ENCODE measurements at places on chromosomes 16 and 17.

GRCh38 chr17:68302666-68303065 is 11.4 kb downstream of the ARSG start:
- DNase-seq = no peak

GRCh38 chr17:79654350-79654959 is 43.6 kb upstream of the RBFOX3 start:
- DNase-seq = peak; percentile 14

GRCh38 chr17:78484271-78485246 is 92.6 kb downstream of the DNAH17 start:
- no peak for DNase-seq

DNA sequence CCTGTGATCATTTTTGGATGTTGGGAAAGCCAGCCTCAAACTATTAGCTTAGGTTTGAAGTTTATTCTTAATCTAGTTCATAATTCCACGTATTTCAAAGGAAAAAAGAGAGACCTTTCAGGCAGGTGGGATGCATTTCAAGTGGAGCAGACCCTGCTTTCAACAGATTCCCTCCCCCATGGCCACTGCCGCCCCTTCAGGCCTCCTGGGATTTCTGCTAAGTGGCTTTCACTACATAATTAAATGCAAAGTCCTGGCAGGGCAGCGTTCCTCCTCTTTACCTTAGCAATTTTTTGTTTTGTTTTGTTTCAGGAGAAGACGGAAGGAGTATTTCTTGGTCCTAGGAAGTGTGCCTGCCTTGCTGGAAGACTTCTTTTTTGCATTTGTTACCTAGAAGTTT is 36.6 kb downstream of the MAF start:
- DNase-seq = no peak

- DNase-seq = no peak
Measured at GRCh38 chr17:76501827-76502307, 644 bp upstream of the RHBDF2 start.

- DNase-seq = peak; percentile 84
Measured at GRCh38 chr17:80110927-80111701, 9.7 kb downstream of the GAA start.

- DNase-seq = no peak
Measured at GRCh38 chr16:20829536-20829935, 23.2 kb downstream of the REXO5 start.

- DNase-seq = no peak
Measured at GRCh38 chr17:17628388-17629008, 37.0 kb upstream of the PEMT start.

- no peak for DNase-seq
Measured at GRCh38 chr17:7834542-7834956, 532 bp downstream of the KDM6B start.

DNA sequence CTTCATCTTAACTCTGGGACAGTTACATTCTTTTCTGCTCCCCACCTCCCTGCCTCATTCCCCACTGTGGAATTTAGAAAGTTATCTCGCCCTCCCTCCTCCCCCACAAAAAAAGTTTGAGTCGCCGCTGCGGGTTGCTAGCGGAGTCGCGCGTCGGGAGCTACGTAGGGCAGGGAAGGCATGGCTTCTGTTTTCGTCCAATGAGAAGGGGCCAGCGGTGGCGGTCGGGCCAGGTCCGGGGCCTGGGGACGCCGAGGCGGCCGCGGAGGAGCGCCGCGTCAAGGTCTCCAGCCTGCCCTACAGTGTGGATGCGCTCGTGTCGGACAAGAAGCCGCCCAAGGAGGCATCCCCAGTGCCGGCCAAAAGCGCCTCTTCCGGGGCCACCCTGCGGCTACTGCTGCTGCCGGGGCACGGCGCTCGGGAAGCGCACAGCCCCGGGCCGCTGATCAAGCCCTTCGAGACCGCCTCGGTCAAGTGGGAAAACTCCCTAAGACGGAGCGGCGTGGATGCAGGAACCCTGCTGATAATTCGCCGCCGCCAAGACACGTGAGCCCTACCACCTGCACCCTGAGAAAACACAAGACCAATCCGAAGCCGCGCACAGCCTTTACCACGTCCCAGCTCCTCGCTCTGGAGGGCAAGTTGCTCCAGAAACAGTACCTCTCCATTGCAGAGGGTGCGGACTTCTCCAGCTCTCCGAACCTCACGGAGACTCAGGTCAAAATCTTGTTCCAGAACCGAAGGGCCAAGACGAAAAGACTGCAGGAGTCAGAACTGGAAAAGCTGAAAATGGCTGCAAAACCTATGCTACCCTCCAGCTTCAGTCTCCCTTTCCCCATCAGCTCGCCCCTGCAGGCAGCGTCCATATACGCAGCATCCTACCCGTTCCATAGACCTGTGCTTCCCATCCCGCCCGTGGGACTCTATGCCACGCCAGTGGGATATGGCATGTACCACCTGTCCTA is 8.9 kb downstream of the OR4D1 start:
- peak; percentile 53 for DNase-seq

- DNase-seq = no peak
Measured at GRCh38 chr17:6507535-6507934, 48.8 kb downstream of the PITPNM3 start.

- DNase-seq = no peak
Measured at GRCh38 chr16:27327586-27327915, 13.8 kb downstream of the IL4R start.

GRCh38 chr17:20121359-20122253 is 112.4 kb downstream of the SPECC1 start:
- DNase-seq = peak; percentile 57

DNA sequence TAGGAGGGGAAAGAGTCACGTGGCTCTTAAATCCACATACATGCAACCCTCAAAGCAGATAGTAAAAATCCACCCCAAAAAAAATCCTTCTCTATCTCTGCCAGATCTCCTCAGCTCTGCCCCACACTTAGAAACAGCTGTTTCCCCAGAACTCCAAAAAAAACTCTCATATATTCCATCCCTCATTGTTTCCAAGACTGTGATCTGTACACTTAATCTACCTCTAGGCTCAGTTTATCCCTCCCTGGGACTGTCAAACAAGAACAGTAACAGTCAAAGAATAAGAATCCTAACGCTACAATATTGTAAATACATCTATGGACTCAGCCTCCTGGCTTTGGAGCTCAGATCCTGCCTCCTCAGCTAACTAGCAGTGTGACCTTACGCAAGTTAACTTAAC is 11.6 kb downstream of the CUEDC1 start:
- no peak for DNase-seq

DNA sequence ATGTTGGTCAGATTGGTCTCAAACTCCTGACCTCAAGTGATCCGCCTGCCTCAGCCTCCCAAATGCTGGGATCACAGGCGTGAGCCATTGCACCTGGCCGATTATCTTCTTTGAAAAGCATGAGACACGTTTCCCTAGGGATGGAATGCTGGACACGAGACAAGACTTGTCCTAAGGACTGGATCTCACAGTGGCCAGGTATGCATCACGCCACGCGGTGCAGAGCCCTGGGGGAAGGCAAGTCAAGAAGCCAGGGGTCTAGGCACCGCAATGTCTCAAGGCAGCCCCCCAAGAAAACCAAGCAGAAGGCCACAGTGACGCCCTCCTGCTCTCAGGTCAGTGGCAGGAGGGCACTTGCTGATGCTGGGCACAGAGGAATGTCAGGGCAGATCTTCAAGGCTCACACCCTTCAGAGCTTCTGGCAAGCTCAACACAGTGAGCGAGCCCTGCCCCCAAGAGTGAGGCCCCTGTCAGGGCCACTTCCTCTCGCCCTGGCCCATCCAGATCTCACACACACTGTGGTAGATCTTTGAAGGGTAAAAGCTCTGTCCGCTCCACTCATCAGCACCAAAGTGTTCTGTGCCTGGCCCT is 134.7 kb downstream of the ZNF778 start:
- no peak for DNase-seq

- no peak for DNase-seq
Measured at GRCh38 chr16:14497245-14498082, 132.6 kb downstream of the PARN start.

GRCh38 chr17:9977180-9977575 is 72.1 kb upstream of the RCVRN start:
- DNase-seq = no peak

DNA sequence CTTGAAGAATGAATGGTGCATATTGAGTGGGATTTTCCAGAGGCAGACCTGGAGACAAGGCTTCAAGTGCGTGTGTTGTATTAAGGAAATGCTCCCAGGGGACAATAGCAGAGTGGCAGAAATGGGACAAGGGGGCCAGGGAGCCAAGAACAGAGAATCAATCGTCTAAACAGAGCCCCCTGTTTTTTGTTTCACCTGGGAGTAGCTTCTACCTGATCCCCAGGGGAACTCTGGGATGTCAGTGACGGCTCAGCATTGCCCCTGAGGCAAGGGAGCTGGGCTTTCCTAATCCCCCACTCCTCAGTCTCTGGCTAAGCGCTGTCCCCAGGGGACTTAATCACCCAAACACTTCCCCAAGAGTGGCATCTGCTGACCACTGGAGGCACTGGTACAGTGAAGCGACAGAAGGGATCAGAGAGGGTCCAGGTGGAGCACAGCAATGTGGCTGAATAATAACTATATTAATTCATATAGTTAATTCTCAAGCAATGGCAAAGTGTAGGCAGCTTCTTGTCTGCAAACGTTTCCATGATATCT is 35.7 kb upstream of the C16orf78 start:
- no peak for DNase-seq

DNA sequence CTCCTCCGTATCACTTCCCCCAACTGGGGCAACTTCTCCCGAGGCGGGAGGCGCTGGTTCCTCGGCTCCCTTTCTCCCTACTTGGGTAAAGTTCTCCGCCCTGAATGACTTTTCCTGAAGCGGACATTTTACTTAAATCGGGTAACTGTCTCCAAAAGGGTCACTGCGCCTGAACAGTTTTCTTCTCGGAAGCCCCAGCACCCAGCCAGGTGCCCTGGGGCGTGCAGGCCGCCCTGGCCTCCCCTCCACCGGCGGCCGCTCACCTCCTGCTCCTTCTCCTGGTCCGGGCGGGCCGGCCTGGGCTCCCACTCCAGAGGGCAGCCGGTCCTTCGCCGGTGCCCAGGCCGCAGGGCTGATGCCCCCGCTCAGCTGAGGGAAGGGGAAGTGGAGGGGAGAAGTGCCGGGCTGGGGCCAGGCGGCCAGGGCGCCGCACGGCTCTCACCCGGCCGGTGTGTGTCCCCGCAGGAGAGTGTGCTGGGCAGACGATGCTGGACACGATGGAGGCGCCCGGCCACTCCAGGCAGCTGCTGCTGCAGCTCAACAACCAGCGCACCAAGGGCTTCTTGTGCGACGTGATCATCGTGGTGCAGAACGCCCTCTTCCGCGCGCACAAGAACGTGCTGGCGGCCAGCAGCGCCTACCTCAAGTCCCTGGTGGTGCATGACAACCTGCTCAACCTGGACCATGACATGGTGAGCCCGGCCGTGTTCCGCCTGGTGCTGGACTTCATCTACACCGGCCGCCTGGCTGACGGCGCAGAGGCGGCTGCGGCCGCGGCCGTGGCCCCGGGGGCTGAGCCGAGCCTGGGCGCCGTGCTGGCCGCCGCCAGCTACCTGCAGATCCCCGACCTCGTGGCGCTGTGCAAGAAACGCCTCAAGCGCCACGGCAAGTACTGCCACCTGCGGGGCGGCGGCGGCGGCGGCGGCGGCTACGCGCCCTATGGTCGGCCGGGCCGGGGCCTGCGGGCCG is 1.6 kb downstream of the HIC1 start:
- peak; percentile 21 for DNase-seq

DNA sequence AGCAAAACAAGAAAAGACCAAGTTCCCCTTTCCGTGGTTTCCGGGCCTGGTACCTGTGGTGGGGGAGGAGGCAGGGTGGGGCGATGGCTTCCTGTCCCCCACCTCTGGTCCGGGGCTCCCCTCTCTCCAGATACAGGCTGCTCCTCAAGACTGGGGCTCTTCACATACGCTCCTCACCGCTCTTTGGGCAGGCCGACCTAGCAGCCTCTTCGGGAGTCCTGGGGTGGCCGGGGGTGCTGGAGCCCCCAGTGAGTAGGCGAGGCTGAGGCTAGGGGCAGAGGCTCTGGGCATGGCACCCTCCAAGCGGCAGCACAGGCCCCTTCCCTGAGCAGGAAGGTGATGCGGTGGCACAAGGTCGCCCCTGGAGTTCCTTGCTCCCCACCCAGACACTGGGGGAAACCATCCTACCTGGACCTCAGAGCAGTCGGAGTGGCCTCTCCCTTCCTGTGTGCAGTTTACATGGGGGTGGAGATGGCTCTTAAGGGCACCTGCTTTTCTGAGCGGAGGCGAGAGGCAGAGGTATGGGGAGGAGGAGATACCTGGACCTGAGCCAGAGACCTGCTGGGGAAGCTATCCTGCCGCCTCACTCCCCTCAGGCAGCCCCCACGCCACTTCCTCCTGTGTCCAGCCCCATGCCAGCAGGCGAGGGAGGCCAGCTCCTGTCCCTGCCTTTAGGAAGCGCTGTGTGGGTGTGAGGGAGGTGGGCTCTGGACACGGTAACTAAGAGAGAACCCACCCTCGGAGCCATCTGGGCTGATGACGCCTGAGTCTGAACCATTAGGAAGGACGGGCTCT is 891 bp downstream of the CORO1A start:
- DNase-seq = peak; percentile 19

- no peak for DNase-seq
Measured at GRCh38 chr17:8776881-8777280, 18.5 kb upstream of the SPDYE4 start.

GRCh38 chr16:72287649-72288048 is 115.7 kb upstream of the PMFBP1 start:
- DNase-seq = no peak

GRCh38 chr17:5510771-5511170 is 24.4 kb downstream of the MIS12 start:
- no peak for DNase-seq

DNA sequence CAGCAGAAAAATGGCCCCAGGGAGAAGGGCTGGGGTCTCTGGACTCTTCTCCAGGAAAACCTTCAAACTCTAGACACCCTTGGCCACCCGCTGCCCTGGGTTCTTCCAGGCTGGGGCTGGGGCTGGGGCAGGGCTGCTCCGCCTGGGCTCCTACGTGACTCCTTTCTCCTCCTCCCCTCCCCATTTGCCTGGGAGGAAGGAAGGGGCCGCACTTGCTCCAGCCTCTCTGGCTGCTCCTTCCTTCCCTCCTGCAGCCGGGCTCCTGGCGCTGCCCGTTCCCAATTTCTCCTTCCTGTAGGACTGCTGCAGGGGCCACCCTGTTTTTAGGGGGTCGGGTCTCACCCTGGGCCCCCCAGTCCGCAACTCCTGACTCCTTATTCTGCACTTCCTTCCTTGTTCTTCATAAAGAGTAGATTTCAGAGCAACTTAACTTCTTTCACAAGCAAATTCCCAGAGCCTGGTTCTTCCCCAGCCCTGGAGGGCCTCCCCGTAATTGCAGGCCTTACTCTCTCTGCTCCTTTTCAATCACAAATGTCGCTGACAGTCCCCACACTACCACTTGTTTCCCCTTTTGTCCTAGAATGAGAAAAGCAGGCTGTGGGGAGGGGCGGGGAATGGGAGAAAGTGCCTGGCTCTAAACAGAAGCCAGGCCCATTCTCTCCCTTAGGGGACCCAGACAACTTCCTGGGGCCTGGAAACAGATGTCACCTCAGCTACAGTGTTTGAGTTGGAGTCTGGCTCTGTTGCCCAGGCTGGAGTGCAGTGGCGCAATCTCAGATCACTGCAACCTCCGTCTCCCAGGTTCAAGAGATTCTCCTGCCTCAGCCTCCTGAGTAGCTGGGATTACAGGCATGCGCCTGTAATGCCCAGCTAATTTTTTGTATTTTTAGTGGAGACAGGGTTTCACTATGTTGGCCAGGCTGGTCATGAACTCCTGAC is 137.8 kb downstream of the ENGASE start:
- DNase-seq = no peak

All from D341Med (cell line).